Caudate nucleus (tissue), 63 donors: ENCODE measurements at places on chromosomes 4 and X.

DNA sequence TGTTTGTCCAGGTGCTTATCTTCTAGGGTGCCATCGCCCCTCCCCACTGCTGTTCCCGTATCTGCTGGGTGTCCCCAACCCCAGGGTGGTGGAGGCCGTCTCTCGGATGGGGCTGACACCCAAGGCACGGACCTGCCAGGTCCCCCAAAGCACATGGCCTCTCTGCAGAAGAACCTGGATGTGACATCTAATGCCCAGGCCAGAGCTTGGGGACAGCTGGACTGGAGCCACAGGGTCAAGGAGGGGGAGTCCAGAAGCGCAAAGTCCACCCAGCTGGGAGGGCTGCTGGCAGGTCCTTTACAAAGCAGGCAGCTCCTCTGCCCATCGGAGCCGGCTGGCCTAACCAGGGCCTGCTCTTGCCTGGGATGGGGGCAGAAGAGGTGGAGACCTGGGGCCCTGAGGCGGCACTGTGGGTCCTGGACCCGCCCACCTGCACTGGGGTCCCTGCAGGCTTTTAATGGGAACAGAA lies 751 bp upstream of the DOK7 start:
- DNase-seq, result no peak

DNA sequence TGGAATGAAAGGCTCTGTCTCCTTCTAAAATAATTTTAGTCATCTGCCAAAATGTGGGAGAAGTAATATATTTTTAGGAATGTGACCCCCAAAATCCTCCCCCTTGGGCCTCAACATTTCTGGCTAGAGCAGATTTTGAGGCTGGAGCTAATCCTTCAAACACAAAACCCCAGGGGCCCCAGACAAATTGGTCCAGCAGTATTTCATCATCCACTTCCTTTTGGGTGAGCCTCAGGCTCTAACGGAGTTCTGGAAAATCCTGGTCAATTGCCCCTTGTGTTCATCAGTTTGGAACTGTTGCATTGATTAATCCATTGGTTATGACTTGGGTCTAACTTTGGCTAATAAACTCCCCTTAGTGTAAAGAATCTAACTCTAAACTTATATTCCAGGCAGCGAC lies 67.4 kb upstream of the PCDH19 start:
- DNase-seq, result no peak

- DNase-seq, result no peak
Measured at GRCh38 chr4:19319607-19320006, 932.1 kb upstream of the SLIT2 start.

DNA sequence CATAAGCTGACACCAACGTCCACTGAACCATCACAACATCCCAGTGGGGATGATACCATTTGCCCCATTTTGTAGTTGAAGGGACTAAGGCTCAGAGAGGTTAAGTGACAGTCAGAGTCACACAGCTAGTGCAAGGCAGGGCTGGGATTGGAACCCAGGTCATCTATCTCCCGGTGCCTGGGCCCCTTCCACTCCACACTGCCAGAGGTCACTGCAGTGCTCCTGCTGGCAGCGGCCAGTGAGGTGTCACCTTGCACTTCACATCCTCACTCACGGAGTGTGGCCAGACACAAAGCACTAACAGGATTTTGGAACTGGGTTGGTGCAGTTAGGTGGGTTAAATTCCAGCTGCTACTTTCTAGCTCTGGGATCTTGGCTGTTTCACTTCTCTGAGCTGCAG lies 118.7 kb downstream of the ENPP6 start:
- DNase-seq, result no peak

GRCh38 chr4:12242354-12242753 lies 813.7 kb upstream of the HS3ST1 start:
- no peak for DNase-seq

GRCh38 chrX:13646154-13646549 lies 6.8 kb upstream of the TCEANC start:
- peak; percentile 0 for DNase-seq

GRCh38 chrX:56226980-56227379 lies 5.2 kb upstream of the KLF8 start:
- DNase-seq, result no peak

DNA sequence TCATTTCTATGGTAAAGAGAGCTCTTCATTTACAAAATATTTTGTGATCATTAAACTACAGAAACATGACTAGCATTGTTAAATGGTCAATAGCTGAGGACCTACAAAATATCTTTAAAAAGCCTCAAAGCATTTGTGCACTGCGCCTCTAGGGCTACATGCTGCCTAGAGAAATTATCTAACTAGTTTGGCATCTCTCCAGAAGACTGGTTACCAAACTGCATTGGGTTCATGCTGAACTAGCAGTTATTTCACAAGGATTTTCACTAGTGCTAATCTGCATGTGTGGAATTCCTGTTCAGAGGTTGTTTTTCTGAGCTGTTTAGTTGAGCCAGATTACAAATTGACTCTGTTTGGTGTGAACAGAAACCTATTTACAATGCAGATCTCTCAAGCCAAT lies 58.5 kb upstream of the PITX2 start:
- no peak for DNase-seq

DNA sequence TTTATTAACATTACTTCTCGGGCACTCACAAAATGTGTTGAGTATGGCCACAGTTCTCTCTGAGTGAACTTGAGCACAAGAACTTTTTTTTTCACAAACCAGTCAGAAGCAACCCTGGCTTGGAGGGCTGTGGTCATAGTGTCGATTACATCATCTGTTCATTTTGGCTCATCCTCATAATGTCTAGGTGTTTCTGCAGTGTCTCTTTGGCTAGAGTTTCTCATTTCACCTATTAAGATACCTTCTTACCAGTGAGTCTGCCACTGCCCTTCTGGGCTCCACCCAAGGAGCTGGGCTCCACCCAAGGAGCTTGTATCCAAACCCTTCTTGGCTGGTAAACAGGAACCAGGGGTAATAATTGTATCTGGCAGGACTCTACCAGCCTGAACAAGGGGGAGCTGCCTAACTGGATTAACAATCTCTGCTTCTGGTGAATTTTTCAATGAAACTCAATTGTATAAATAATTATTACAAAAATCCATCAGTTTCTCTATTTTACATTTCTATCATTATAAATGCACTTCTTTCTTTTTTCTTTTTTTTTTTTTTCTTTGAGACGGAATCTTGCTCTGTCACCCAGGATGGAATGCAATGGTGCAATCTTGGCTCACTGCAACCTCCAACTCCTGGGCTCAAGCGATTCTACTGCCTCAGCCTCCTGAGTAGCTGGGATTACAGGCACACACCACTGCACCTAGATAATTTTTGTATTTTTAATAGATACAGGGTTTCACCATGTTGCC lies 667.7 kb upstream of the SLIT2 start:
- DNase-seq, result no peak
